Globus pallidus (tissue), 1 donor: ENCODE measurements at places on chromosomes 2 and 18.

GRCh38 chr2:15800495-15801329 lies 139.6 kb upstream of the MYCN start:
- DNase-seq = peak; percentile 95

DNA sequence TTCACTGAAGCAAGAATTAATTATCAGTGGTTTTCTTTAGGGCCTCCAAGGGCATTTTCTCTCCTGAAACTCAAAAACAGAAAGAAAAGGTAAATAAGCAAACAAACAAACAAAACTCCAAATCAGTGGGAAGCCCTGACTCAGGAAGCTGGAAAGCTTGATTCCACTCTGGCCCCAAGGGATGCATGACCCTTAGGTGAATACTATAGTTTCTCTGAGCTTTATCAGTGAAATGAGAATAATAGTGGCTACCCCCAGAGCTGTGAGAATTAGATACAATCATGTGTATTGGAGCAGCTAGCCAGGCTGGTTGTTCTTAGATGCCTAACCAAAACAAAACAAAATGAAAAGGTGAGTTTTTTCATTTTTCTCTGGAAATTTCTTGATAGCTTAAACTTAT lies 585.1 kb downstream of the CNTNAP5 start:
- DNase-seq = no peak

DNA sequence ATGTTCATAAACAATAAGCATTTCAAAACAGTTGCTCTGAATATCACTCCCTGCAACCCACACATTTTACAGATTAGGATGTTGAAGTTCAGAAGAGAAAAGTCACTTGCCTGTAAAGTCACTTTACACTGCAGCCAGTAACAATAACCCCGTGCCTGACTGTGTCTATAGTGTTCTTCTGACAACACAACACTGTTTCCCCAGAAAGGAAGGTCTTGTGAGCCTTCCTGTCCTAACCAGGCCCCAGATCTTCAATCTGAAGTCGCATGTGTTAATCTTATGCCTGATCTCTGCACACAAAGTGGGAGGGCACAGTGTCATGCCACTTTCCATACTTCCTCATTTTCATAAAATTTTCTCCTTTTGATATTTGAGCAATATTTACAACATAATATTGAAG lies 120.2 kb downstream of the FEZ2 start:
- no peak for DNase-seq

- no peak for DNase-seq
Measured at GRCh38 chr2:19671916-19672315, 229.9 kb downstream of the TTC32 start.

GRCh38 chr2:8590938-8591337 lies 90.9 kb upstream of the ID2 start:
- DNase-seq = no peak

GRCh38 chr2:162233197-162233596 lies 10.0 kb downstream of the FAP start:
- DNase-seq = no peak

- DNase-seq = peak; percentile 66
Measured at GRCh38 chr2:240232961-240233884, 92.8 kb upstream of the OTOS start.

DNA sequence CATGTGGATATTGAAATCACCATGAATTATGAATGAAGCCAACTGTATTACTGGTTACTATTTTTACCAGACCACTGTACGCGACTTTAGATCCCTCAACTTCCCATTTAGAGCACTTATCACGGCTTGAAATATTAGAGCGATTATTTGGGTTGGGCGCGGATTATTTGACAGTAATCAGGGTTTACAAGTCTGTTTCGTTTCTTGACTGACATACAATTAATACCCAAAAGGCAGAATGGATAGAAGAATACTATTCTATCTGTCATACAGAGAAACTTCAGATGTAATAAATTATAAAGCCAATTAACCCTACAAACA lies 496 bp upstream of the NAPG start:
- DNase-seq = no peak

DNA sequence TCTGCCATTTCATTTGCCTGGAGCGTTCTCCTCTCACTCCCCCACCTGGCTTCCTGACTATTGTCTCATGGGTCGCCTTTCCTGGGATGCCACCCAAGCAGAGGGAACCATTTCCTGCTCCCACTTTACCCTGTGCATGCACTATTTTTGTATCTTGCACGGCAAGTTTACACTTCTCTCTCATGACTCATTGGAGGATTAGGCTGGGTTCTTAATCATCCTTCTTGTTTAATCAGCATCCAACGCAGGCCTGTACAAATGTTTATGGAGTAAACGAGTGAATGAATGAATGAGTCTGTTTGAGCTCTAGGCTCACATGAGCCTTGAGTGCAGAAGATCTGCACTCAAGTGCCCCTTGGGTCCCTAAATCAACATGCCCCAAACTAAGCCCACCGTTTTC lies 3.8 kb upstream of the ARHGAP25 start:
- DNase-seq = no peak

GRCh38 chr2:37358466-37358865 lies 14.0 kb downstream of the QPCT start:
- no peak for DNase-seq

DNA sequence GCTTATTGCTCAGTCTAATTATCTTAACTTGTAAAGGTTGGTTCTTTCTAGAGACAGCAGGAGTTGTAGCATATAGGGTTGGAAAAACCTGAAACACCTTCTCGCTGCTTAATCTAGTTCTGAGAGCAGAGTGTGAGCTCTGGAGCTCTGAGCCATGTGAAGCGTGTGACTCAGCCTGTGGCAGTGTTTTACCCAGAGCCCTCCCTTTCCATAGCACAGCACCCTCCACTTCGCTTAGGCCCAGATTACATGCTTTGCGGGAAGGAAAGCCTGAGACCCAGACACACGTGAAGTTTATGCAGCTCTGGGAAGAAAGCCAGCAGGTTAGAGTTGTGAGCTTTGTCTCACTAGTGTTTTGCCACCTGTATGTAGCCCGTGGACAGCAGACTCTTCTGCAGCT lies 74.5 kb downstream of the INPP4A start:
- DNase-seq = no peak

- DNase-seq = no peak
Measured at GRCh38 chr2:80971-81736, 34.8 kb upstream of the FAM110C start.

- DNase-seq = no peak
Measured at GRCh38 chr2:166727095-166727494, 161.2 kb upstream of the XIRP2 start.

DNA sequence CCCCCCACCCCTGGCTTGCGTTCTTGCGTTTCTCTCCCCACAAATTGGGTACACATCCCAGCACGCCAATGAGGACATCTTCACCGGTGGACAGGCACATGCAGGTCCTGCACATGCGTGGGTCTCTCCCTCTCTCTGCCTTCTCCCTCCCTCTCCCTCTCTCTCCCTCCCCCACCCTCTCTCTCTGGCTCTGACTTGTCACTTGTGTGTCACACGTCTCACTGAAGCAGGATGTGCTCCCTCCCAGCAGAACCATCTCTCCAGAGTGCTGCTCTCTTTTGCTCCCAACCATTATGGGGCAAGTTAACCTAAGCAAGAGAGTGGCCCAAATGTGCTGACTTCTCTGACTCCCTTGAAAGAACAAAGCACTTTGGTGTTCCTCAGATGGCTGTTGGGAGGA lies 120.8 kb upstream of the CAB39 start:
- no peak for DNase-seq

DNA sequence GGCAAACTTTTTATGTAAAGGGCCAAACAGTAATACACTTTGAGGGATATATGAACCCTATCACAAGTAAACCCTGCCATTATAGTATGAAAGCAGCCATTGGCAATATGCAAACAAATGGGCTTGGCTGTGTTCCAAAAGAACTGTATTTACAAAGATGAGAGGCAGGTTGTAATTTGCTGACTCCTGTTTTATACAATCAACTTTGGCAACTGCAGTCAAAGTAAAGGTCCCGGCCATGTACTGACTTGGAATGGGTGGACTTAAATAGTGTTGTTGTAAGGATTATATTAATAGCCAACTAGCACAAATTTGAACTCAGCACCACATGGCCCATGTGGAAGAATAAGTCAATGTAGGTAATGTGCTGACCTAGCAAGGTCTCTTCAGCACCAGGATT lies 223.4 kb downstream of the WDPCP start:
- no peak for DNase-seq

DNA sequence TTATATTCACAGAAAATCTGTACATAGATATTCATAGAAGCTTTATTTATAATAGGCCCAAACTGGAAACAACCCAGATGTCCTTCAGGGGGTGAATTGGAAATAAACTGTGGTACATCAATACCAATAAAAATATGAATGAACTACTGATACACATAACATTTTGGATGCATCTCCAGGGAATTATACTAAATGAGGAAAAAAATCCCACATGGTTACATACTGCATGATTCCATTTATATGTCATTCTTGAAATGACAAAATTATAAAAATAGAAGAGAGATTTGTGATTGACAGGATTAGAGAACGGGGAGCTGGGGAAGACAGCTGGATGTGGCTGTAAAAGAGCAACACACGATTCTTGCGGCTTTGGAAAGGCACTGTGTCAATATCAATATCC lies 435.0 kb downstream of the TMEM182 start:
- no peak for DNase-seq

- DNase-seq = no peak
Measured at GRCh38 chr2:111186121-111186715, 65.5 kb downstream of the BCL2L11 start.

- peak; percentile 11 for DNase-seq
Measured at GRCh38 chr2:172710584-172711047, 25.0 kb upstream of the RAPGEF4 start.

DNA sequence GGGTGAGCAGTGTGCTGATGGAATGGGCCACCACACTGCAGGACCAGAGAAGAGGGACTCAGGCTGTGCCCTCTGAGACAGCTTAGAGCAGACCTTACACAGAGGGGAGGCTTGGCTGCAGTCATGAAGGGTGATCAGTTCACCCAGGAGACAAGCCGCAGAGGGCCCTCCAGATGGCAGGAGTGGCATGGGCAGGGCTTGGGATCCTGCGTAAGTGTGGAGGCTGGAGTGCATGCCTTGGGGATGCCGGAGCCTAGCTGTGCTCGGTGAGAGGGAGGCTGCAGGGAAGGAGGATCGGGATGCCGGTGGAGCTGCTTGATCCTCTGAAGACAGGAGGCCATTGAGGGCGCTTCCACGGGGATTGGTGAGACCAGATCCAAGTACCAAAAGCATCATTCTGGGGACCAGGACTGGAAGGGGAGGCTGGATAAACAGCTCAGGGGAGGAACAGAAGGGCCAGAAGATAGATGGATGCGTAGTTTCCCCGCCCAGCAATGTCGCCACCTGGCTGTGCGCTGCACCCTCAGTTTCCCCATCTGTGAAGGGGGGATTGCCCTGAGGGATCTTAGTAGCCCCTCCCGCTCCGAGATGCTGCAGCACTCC lies 163.4 kb downstream of the INHBB start:
- no peak for DNase-seq

- peak; percentile 70 for DNase-seq
Measured at GRCh38 chr2:64404002-64404731, 49.8 kb upstream of the LGALSL start.

GRCh38 chr2:19611491-19612332 lies 253.3 kb upstream of the OSR1 start:
- DNase-seq = no peak

DNA sequence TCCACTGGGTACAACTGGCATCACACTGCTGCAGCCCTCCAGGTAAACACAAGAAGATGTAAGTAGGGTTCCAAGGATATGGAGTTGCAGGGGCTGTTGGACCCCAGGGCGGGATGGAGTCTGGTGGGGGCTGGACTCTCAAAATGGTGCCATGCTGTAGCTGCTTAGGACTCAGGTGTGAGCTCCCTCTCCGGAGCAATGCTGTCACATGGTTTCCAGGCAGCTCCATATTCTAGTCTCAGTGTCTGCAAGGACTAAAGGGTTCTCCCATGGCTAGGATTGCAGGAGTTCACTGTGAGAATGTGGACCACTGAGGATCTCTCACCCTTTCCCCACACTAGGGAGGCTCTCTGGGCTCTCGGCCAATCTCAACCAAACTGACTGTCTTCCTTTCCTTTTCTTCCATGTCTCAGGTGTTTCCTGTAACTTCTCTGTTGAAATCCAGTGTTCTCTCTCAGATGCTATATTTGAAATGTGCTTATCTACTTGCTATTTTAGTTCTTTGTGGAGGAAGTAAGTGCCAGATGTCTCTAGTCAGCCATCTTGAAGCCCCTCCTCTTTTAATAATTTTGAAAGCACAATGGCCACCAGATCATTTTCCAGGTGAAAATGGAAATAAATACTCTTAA lies 57.6 kb downstream of the CCNT2 start:
- no peak for DNase-seq

- no peak for DNase-seq
Measured at GRCh38 chr2:70956141-70956540, 20.4 kb downstream of the ATP6V1B1 start.

GRCh38 chr2:175152242-175152641 lies 15.8 kb downstream of the ATF2 start:
- DNase-seq = no peak

- peak; percentile 73 for DNase-seq
Measured at GRCh38 chr2:229431327-229431954, 160.4 kb upstream of the PID1 start.

DNA sequence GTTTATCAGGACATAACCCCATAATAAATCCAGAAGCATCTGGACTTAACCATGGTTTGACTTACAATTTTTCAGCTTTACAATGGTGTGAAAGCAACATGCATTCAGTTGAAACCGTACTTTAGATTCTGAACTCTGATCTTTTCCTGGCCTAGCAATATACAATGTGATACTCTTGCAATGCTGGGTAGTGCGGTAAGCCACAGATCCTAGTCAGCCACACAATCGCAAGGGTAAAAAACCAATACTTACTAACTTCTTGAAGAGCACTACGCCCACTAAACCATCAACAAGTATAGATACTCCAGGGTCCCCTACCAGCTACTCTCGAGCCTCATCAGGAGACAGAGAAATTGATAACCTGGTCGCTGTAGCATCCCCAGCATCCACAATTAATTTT lies 71.0 kb upstream of the CCDC150 start:
- no peak for DNase-seq

- no peak for DNase-seq
Measured at GRCh38 chr2:116810645-116811044, 1003.8 kb upstream of the DDX18 start.

- DNase-seq = no peak
Measured at GRCh38 chr2:74333896-74334586, 9.2 kb downstream of the SLC4A5 start.

DNA sequence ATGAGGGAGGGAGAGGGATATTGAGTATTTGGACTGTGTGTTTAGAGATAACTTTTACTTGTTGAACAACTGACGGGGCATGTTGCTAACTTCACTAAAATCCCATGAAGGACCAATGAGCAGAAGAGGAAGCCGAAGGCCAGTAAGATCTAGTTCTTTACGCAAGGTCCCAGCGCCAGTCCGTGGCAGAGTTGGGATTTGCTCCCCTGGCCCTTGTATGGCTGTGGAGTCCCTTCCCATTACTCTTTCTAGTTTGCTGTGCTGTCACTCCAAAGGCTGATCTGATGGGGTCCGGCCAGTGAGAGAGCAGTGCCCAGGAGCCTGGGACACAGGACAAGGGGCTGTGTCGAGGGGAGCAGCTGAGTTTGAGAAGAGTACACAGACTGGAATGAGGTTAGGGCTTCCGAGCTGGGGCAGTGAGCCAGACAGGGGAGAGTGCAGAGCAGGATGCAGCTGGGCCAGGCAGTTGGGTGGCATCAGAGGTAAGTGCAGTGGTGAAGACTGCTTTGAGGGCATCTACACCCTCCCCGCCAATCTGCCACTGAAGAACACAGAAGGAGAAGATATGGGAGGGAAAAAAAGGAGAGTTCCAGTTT lies 692.9 kb upstream of the HS6ST1 start:
- DNase-seq = no peak
